ENCODE measurements at places on chromosomes 2 and 18.

DNA sequence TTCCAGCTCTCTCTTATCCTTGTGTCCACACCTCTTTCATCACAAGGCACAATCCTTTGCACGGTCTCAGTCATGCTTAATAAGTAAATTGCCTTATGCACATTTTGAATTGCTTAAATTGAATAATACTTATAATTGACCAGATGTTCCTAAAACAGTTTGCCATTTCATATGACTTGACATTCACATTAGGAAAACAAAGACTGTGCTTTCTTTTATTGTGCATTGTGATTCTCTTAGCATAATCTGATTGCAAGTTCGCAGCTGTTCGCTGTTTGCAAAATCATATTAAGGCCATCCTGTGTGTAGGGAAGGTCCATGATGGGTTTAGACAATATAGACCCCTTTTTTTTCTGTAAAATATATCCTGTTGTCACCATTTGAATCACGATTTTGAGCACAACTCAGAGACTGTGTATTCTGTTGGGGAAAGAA lies 75.6 kb downstream of the RNF144A start:
- DNase-seq = no peak

- no peak for DNase-seq
These were observed 67.1 kb downstream of the ABCG8 start for GRCh38 chr2:43905871-43906270.

GRCh38 chr2:187034434-187034833 lies 185.5 kb upstream of the ZSWIM2 start:
- no peak for DNase-seq

DNA sequence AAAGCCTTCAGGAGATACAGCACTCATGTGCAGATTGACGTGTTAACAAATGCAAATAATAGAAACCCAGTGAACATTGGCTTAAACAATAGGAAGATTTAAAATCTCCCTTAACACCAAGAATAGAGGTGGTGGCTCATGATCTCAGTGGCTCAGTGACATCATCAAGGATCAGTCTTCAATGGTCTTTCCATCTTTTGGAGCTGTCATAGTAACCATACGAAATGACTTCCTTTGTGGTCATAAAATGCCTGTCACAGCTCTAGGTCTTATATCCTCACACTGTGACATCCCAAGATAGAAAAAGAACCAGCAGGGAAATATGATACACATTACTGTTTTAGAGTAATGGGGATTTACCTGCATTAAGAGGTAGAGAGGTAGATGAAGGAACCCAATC lies 59.6 kb upstream of the ACKR3 start:
- no peak for DNase-seq

GRCh38 chr2:105827351-105828096 lies 82.8 kb downstream of the NCK2 start:
- DNase-seq = no peak

DNA sequence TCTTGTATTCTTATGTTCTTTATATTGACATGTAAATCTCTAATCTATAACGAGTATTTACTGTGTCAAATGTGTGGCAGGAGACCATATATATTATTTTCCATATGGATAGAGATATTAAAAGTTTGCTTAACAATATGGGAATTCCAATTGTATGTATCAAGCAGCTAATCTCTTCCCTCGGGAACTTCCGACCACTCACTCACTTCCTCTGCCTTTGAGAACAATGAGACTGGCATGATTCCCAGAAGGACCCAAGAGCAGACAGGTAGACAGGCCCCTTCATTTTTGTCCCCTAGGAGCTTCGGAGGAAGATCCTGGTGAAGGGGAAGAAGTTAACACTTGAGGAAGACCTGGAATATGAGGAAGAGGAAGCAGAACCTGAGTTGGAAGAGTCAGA lies 24.1 kb downstream of the PLCD4 start:
- no peak for DNase-seq

Measured in activated CD8-positive, alpha-beta memory T cell treated with anti-CD3 and anti-CD28 coated beads, Interleukin-2, amount 10 ng/mL, durations not matched to agents 7 days and 5 days (primary cell).